ENCODE measurements at places on chromosomes 6 and 20. TPM values are rescaled to one million over a fixed set of nuclear protein-coding genes. Genes with fewer than 3 reads are reported as not detected.

The MLN gene
- not detected for total RNA-seq

The ATP6V1G2 gene
- 0.97 TPM for total RNA-seq

The PPP1R3G gene
- 8.9 TPM for total RNA-seq

The BMP5 gene
- 2.0 TPM for total RNA-seq
